ENCODE measurements at places on chromosomes 3 and 15.

DNA sequence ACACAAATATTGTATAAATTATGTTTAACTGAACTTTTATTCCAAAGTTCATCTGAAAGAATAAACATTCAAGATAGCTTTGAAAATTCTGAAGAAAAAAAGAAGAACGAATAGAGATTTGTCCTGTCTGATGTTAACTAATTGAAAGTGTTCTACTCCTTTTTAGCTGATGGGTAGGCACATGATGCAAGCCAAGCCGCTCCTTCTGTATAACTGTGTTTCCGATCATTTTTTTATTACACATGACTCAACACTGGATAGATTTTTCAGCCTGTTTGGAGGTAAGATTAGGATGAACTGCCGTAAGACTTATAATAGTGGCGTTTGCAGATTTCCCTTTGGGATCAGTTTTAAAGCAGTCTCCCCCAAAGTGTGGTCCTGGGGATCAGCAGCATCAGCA lies 19.0 kb downstream of the NSUN3 start:
- no peak for DNase-seq

DNA sequence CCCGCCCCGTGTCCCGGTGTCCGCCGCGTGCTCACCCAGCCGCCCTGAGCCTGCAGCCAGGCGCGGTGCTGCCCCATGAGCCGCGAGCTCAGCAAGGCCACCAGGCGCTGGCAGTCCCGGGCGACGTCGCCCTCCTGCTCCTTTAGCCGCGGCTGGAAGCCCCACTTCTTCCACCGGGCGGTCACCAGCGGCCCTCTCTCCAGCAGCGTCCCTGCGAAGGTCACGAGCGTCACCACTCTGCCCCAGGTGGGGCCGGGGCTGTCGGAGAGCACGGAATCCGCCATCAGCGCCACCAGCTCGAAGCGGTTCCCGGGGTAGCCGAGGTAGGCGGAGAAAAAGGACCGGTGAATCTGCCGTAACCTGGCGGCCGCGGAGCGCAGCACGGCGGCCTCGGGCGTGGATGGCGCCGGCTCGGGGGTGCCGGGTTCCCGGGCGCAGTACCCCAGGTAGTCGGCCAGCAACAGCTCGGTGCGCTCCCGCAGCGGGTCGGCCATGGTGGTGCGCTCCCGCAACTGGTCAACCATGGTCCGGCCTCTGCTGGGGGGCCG lies 298 bp downstream of the BCL2L10 start:
- DNase-seq = no peak

- no peak for DNase-seq
These were observed 91.5 kb downstream of the ADAMTS17 start for GRCh38 chr15:100250176-100250800.

- DNase-seq = no peak
These were observed 271.1 kb upstream of the GPR149 start for GRCh38 chr3:154701055-154701454.

GRCh38 chr3:98770261-98771039 lies 7.3 kb downstream of the ST3GAL6 start:
- no peak for DNase-seq

DNA sequence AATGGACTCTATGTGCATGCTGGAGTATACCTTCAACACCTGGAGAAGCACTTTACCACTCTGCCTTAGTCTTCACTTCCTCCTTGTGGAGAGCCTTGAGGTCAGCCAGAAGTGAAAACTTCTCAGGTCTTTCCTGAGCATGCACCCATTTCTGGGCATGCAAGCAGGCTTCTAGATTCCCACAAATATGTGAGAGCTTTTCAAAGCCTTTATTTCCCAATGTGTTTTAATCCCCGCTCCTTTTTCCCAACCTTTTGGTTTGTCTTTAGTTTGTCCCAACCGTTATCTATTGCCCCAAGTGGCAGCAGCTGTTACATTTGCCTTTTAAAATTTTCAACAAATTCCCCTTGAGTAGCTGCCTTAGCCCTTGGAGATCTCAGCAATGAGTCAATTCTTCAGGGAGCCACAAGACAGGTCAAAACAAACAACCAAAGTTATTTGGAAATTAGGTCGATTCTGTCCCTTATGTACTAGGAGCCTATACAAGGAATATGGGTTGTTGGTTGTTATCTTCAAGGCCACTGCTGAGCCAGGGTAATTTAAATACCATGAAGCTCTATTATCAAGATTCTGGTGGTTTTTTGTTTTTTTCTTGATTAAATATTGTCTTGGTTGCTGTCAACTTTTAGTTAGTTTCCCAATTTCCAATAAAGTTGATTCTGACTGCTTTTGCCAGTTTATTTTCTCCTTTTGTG lies 44.4 kb downstream of the LSM3 start:
- no peak for DNase-seq

DNA sequence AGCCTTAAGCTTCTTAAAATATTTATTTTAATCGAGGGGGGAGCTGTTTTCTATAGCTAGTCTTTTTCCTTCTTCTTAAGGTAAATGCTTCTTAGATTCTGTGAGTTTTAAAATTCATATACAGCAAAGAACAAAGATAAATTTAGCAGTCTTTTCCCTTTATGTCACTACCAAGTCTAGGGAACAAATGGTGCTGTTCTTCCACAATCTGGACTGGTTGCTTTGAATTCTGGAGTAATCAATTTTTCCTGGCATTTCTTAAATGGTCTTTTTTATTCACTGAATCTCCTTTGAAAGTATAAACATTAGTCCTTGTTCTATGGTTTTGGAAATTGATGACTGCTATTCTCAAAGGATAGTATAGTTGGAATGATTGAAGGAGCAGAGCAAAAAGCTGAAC lies 82.8 kb downstream of the CHL1 start:
- DNase-seq = no peak

GRCh38 chr3:29679944-29680343 lies 399.1 kb downstream of the RBMS3 start:
- DNase-seq = no peak

DNA sequence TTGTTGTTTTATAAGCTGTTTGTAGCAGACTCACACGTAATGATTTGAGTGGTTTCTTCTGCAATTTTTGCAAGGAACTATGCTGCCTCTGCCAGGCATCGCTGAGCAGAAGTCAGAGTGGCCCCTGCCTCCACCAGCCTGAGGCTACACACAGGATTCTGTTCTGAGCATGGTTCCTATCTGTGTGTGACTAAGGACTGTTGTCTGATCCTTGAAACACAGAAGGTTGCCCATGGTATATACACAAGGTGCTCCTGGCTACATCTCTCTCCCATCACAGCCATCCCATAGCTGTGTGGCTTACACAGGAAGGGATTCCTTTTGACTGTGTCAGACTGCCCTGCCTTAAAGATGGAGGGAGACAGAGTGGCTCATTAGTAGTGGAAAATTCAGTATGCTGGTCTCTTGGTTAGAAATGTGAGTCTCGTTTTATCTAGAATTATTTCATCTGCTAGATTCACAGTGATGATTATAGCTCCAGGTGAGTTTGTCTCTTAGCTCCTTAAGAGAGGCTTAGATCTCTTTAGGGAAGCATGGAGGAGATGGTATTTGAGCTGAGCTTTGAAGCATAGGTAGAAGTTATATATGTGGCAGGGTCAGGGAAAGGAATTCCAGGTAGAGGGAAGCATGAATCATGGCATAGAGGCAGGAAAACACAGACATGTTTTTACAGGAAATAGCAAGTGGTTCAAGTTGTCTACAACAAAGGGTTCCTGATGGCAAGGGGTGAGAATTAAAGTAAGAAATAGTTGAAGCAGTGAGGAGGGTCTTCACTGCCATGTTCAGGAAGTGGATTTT lies 37.5 kb downstream of the SNAPC5 start:
- no peak for DNase-seq

GRCh38 chr15:68713874-68714273 lies 106.8 kb downstream of the ANP32A start:
- DNase-seq = no peak

DNA sequence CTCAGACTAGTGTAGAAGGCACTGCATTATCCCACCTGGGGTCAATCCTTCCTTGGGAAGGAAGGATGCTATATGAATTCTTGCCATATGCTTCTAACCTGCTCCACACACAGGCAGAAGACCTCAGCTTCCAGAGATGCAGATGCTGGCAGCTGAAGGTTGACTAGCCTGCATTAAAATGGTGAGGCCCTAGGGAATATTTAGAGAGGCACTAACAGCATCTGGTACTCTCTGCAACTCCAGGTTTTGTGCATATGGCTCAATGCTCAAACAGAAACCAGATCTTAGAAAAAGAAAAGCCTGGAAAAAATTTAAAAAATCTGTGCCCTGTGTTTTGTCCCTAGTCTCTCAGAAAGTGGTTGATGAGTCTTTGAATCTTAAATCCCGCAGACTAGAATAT lies 56.0 kb upstream of the MYRIP start:
- DNase-seq = no peak

GRCh38 chr3:177673112-177673914 lies 476.0 kb upstream of the TBL1XR1 start:
- no peak for DNase-seq

DNA sequence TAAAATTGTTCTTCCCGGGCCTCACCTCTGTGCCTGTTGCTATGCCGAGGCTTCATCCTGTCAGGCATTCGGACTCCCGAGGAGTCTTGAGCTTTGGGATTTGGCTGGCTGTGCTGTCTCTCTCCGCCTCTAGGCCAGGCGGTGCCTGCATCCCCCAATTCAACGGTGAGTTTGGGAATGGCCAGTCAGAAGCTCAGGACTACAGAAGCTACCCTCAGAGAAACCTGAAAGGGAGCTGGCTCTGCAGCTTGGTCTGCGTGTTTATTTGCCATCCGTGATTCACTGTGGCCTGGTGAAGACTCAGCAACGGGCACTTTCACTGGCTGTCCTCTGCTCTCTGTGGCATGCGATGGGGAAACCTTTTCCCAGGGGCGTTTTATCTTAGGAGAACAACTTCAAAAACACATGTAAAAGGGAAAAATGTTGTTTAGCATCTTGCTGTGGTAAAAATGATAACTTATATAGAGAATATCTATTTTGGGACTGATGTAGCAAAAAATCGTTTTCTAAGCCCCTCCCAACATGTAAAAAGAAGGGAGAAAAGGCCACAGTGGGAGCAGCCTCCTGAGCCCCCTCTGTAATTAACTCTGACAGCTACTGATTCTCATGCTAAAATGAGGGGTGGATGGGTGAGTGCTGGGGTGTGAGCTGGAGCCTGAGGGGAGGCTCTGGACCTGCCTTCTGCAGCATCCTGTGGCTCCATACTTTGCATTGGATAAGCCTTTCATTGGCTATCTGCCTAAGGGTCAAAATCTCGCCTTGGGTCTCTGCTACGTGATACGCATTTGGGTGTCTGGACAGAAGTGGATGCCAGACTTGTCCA lies 103.4 kb upstream of the KLHL25 start:
- no peak for DNase-seq

DNA sequence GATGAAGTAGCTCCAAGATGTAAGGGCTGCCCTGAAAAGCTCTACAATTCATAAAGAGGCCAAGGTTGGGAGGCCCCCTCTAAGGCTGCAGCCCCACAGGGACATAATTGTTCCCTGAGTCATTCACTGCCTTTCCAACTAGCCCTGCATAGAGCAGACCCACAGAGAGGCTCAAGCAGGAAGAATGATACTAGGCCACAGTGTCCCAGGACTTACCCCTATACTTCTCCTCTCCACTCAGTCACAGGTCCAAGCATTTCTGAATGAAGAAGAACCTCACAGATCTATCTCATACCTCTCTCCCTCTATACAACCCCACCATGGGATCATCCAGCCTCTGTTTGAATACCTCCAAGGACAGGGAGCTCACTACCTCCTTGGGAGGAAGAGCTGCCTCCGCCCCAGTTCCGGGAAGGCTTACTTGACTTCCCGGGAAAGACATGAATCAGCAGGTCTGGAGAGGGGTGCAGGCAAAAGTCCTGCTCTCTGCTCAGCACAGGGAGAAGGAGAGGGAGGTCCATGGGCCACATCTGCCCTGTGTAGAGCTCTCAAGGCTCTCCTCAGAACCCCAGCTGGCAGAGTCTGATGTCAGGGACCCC lies 6.9 kb upstream of the SKIC8 start:
- no peak for DNase-seq

- DNase-seq = no peak
These were observed 35.2 kb downstream of the GRK7 start for GRCh38 chr3:141798448-141798845.

- DNase-seq = no peak
These were observed at the start of gene HCN4 for GRCh38 chr15:73368301-73369136. HCN4 (minus strand) TSS chr15:73368958; CDS start chr15:73368270, 688 bp downstream.

DNA sequence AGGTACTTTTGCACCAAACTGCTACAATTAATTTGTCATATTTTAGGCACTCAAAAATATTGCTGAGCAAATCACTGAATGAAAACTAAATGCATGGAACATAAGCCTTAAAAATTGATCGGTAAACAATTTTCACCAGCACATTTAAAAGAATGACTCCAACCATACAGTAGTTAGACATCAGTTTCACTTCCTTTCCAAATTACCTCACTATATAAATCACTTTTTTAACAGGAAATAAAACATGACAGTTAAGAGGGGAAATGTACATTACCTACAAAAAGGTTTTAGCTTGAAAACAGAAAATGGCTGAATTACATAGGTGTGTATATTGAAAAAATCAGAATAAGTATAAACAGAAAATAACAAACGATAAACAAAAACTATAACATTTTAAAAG lies 108.4 kb downstream of the SERPINI1 start:
- DNase-seq = no peak

GRCh38 chr3:25455441-25456132 lies 27.5 kb downstream of the RARB start:
- no peak for DNase-seq

GRCh38 chr3:112633757-112634156 lies 7.2 kb downstream of the CCDC80 start:
- DNase-seq = no peak

DNA sequence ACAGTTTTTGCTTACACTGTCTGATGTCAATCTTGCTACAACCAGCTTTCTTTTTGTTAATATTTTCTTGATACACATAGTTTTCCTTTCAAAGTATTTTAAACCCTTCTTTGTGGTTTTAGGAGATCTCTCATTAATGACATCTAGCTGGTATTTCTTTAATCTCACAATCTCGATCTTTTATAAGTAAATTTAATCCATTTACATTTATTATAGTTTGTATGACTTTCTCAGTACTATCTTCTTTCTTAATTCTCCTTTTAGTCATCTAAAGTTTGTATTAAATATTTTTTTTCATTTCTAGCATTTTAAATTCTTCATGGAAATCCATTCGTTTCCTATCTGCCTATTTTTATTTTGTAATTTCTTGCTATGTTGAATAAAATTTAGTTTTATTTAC lies 55.4 kb downstream of the MRPL3 start:
- DNase-seq = no peak

DNA sequence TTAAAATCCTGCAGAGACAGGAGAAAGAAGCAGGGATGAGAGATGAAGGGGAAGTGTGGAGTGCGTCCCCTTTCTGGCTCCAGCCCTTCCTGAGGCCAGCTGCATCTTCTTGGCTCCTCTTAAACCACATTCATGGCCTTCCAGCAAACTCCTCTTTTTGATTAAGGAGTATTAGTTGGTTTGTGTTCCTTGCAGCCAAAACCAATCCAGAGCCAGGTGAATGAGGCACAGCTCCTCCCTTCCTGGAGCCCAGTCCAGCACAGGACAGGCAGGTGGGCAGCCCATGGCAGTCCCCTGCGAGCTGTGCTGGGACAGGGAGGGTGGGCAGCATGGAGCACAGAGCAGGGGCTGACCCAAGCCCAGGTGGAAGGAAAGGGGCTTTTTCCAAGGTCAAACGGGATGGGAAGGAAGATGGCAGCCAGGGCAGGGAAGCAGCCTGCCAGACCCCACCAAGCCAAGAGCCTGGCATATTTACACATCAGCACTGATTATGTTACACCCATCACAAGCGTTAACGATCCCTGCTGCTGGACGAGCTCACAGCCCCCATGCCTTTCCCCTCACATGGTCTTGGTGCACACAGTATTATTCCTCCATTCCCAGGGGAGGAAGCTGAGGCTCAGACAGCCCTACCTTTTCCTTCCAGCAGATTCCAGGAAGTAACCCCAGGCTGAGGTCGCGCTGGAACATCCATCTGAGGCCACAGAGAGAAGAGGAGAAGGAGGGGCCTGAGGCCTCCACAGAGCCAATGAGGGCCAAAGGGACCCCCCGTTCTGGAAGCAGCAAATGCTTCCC lies 175.6 kb downstream of the SMAD6 start:
- no peak for DNase-seq
